CD8-positive, alpha-beta memory T cell (primary cell): ENCODE measurements at places on chromosomes 13 and 19.
A peak's percentile ranks its signal among the peaks of the same experiment; 100 is the strongest.

GRCh38 chr19:23183251-23183650, 66.4 kb downstream of the ZNF730 start:
- DNase-seq = no peak

GRCh38 chr19:46449228-46449627, 20.5 kb upstream of the PNMA8C start:
- no peak for DNase-seq

GRCh38 chr19:10567656-10568055, 1.1 kb downstream of the CDKN2D start:
- DNase-seq = no peak

- DNase-seq = peak; percentile 48
These were observed 11.8 kb downstream of the LRRC4B start for GRCh38 chr19:50556282-50557008.

GRCh38 chr19:54572696-54573311, 786 bp upstream of the LILRA2 start:
- DNase-seq = no peak

DNA sequence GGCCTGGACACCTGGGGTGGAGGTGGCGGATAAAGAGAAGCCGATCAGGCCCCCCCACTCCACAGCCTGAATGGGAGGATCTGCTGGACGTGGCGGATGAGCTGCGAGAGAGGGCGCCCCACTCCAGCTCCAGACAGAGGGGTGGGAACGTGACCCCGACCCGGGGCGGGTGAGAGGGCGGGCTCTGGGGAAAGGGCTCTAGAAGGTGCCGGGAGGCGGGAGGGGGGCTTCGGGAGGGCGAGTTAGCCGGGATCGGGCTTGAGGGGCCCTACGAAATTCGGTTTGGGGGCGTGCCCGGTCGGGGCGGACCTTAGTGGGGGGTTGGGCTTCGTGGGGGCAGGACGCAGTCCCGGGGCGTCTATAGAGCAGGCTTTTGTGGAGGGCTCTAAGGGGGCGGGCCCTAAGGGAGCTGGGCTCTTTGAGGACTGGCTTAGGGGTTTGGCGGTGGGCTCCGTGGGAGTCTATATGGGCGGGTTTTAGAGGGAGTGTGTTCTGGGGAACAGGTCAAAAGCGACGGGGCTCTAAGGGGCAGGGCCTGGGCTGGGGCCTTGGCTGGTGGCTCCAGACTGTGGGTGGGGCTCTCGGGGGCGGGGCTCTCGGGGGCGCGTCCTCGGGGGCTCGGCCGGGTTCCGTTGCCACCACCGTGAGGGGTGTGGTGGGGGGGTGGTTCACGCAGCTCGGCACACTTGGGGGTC, 4.1 kb upstream of the NANOS3 start:
- no peak for DNase-seq

DNA sequence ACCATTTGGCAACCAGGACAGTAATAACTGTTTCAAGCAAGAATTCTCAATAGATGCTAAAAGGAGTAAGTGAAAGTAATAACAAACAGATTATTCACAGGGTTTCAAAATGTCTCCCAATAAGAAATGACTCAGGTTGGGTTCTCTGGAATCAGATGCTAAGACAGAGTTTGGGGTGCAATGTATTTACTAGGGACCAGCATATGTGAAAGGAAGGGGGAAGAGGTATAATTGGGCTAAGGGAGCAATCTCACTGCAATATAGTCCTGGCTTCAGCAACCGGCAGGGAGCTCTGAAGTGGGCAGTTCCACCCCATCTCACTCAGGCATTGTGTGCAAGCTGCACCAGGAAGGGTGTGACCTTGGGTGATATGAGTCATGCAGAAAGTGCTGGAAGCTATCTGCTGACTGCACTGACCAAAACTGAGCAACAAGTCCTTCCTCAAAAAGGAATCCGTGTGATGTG, 23.4 kb downstream of the ZDHHC20 start:
- DNase-seq = peak; percentile 21

DNA sequence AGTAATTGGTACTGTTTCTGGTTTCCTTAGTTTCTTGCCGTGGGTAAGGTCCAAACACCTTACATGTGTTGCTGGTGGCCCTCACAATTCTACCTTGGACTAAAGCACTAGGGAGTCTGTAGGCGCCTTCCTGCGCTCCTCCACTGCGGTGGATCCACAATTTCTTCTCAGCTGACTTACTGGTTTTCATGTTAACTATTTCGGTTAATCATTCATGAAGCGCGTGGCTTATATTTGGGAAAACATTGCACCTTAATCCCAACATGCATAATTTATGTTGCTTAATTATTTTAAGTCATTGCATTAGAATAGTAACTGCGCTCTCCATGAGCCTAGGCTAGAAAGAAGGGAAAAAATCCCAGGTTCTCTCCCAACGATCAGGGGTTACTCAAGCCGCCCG, 37.7 kb downstream of the ARHGEF7 start:
- no peak for DNase-seq
